ENCODE measurements at places on chromosomes 7 and 10. TPM values are rescaled to one million over a fixed set of nuclear protein-coding genes. Genes with fewer than 3 reads are reported as not detected.

DNA sequence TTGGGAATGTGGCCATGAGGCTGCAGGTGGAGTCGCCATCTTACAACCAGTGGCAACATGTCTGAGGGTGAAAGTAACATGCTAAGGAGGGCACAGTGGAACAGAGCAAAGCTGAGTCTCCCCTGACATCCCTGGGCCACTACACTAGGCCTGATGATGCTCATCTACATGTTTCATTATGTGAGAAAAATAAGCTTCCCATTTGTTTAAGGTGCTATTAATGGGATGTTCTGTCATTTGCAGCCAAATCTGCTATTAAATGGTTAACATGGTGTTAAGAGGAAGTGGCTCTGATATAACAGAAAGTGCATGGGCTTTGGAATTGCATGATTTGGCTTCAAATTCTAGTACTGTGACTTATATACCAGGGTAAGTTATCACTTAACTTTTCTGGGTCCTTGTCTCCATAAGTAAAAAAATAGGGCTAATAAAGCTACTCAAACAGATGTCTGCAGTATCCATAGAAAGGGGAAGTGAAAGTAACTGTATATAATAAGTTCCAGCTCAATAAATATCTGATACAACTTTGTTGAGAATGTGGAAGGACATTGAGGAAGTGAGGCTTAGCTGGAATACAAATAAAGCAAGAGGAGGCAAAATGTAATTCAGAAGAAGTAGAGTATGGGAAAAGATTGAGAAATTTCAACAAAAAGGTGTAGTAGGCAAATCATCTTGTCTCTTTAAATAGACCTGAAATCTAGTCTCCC is 158.9 kb downstream of the RTKN2 start:
- H3K4me3 ChIP-seq, result peak overlapping the region; percentile 9
- peaks cover 7% of the 10 kb centered on the region for H3K4me1 ChIP-seq
- no peaks in the 10 kb centered on the region for H3K36me3 ChIP-seq
- no peak for DNase-seq
- no peak overlapping the region for H3K27ac ChIP-seq

- H3K4me1 ChIP-seq, result no peaks in the 10 kb centered on the region
- H3K27ac ChIP-seq, result no peak overlapping the region
- H3K4me3 ChIP-seq, result no peak overlapping the region
- H3K36me3 ChIP-seq, result no peaks in the 10 kb centered on the region
- DNase-seq, result no peak
These were observed 10.5 kb downstream of the ADRA2A start for GRCh38 chr10:111087331-111087756.

GRCh38 chr10:109106604-109107003 is 816.7 kb downstream of the XPNPEP1 start:
- no peak for DNase-seq
- H3K27me3 ChIP-seq, result no peaks in the 10 kb centered on the region
- no peak overlapping the region for H3K27ac ChIP-seq
- no peaks in the 10 kb centered on the region for H3K4me1 ChIP-seq

DNA sequence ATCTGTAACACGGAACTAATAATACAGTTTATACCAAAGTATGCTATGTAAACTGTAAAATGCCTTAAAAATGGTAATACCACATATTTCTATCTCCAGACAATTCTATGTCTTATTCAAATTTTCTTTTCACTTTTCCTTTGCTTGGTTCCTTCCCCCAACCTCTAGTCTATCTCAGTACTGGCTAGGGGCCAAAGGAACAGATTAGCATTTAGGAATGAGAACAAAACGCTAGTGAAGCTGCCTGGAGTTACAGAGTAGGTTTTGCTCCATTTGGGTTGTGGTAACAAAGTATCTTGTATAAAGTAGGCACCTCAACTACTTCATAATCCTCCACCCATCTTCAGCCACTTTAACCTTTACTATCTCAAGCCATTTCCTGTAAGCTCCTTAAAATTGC is 94.1 kb downstream of the HBP1 start:
- DNase-seq, result no peak
- H3K36me3 ChIP-seq, result no peaks in the 10 kb centered on the region
- no peaks in the 10 kb centered on the region for H3K27me3 ChIP-seq
- H3K4me3 ChIP-seq, result no peak overlapping the region

DNA sequence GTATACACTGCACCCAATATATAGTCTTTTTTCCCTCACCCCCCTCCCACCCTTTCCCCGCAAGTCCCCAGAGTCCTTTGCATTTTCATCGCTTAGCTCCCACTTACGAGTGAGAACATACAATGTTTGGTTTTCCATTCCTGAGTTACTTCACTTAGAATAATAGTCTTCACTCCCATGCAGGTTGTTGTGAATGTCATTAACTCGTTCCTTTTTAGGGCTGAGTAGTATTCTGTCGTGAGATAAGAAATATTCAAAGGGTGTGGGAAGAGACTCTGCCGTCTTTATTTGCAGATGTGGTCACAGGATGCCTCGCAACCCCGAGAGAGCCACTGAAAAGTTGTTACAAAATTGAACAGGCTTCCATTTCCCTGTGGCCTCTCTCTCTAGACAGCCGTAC is 137.9 kb upstream of the SH2B2 start:
- H3K4me1 ChIP-seq, result no peaks in the 10 kb centered on the region
- no peak overlapping the region for H3K27ac ChIP-seq
- H3K4me3 ChIP-seq, result no peak overlapping the region
- no peaks in the 10 kb centered on the region for H3K27me3 ChIP-seq
- H3K36me3 ChIP-seq, result no peaks in the 10 kb centered on the region

- H3K4me3 ChIP-seq, result no peak overlapping the region
- H3K36me3 ChIP-seq, result no peaks in the 10 kb centered on the region
- no peaks in the 10 kb centered on the region for H3K27me3 ChIP-seq
- H3K27ac ChIP-seq, result peak overlapping the region; percentile 66
- no peaks in the 10 kb centered on the region for H3K4me1 ChIP-seq
These were observed 547.8 kb upstream of the STEAP1 start for GRCh38 chr7:89606511-89606910.

DNA sequence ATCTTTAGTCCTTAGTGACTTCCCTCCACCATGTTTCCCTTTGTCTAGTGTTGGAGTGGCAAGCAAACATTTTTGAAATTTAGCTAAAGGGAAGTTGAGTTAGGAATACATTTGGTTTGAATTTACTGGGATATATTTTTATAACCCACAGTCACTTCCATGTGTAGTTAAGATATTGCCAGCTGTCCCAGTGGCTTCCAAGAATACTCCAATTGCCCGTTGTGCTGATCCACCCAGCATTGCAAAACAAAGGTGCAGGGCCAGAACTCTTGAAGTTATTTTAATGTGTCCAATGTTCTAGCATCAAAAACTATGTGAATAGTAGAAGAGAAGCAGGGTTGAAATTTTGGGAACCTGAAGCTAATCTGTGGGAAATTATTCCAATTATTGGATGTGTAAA is 2.5 kb upstream of the P4HA1 start:
- H3K27me3 ChIP-seq, result no peaks in the 10 kb centered on the region
- no peak for DNase-seq
- H3K36me3 ChIP-seq, result peaks cover 13% of the 10 kb centered on the region
- H3K4me3 ChIP-seq, result no peak overlapping the region
- H3K27ac ChIP-seq, result no peak overlapping the region

GRCh38 chr7:30466266-30466665 is 12.3 kb downstream of the NOD1 start:
- H3K4me3 ChIP-seq, result no peak overlapping the region
- no peaks in the 10 kb centered on the region for H3K27me3 ChIP-seq
- no peaks in the 10 kb centered on the region for H3K36me3 ChIP-seq
- no peak for DNase-seq

GRCh38 chr10:102598243-102598642 is 46.0 kb upstream of the TRIM8 start:
- H3K36me3 ChIP-seq, result no peaks in the 10 kb centered on the region
- no peak overlapping the region for H3K27ac ChIP-seq
- H3K4me3 ChIP-seq, result no peak overlapping the region
- no peaks in the 10 kb centered on the region for H3K27me3 ChIP-seq

DNA sequence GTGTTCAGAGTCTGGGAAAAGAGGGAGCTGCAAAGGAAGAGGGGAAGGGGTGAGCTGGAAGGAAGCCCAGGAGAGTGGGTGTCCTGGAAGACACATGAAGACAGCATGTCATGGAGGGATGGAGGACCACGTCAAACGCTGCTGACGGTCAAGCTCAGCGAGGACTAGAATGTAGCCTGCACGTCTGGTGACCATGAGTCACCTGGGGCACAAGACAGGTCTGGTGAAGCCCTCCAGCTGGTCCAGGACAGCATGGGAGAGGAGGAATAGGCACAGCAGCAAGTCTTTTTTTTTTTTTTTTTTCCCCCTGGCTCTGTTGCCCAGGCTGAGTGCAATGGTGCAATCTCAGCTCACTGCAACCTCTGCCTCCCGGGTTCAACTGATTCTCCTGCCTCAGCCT is 19.6 kb upstream of the AMZ1 start:
- H3K36me3 ChIP-seq, result no peaks in the 10 kb centered on the region
- H3K4me1 ChIP-seq, result peaks cover 6% of the 10 kb centered on the region
- no peak overlapping the region for H3K4me3 ChIP-seq
- no peak for DNase-seq
- H3K27me3 ChIP-seq, result no peaks in the 10 kb centered on the region

DNA sequence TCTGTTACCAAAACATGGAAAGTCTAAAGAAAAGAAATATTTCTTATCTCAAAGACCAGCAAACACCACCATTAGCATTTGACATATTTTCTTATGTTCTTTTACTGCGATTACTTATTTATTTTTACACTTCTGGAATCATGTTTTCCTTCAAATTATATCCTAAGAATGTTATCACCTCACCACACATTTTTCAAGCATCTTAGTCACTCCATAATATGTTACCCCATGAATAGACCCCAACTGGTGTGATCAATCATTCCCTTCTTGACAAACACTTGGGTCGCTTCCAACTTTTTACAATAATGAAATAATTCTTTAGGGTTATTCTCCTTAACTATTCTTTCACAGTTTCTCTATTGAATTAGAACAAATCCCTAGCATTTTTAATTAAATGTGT is 67.4 kb downstream of the AMPH start:
- H3K27ac ChIP-seq, result no peak overlapping the region
- H3K36me3 ChIP-seq, result no peaks in the 10 kb centered on the region
- no peaks in the 10 kb centered on the region for H3K27me3 ChIP-seq

- peak overlapping the region; percentile 42 for H3K27ac ChIP-seq
- H3K4me3 ChIP-seq, result no peak overlapping the region
- no peaks in the 10 kb centered on the region for H3K36me3 ChIP-seq
- H3K27me3 ChIP-seq, result no peaks in the 10 kb centered on the region
These were observed 128.0 kb downstream of the MAD1L1 start for GRCh38 chr7:2104716-2105115.

GRCh38 chr7:47952224-47952623 is 4.0 kb upstream of the PKD1L1 start:
- H3K4me3 ChIP-seq, result no peak overlapping the region
- no peak overlapping the region for H3K27ac ChIP-seq
- no peak for DNase-seq

GRCh38 chr10:49334964-49335363 is 36.0 kb downstream of the C10orf71 start:
- no peaks in the 10 kb centered on the region for H3K27me3 ChIP-seq
- no peaks in the 10 kb centered on the region for H3K4me1 ChIP-seq
- no peak for DNase-seq
- H3K36me3 ChIP-seq, result no peaks in the 10 kb centered on the region
- no peak overlapping the region for H3K27ac ChIP-seq

DNA sequence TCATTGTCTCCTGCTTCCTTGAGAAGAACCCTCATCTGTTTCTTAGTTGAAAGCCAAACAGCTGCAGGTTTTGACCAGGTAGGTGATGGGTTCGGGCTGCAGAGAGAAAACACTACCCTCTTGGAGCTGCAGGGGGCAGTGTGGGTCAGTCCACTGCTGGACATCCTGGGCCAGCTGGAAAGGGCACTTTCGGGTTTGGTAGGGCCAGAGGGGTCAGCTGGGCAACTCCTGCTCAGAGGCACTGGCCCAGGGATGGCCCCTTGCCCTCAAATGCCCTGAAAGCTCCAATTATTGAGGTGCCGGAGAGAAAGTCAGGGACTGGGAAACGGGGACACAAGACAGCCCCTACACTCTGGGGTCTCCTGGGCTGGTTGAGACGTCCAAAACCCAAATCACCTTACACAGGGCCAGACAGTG is 90.7 kb downstream of the MKI67 start:
- peak; percentile 69 for DNase-seq
- H3K4me3 ChIP-seq, result no peak overlapping the region
- no peaks in the 10 kb centered on the region for H3K4me1 ChIP-seq
- H3K27ac ChIP-seq, result no peak overlapping the region
- H3K27me3 ChIP-seq, result no peaks in the 10 kb centered on the region

DNA sequence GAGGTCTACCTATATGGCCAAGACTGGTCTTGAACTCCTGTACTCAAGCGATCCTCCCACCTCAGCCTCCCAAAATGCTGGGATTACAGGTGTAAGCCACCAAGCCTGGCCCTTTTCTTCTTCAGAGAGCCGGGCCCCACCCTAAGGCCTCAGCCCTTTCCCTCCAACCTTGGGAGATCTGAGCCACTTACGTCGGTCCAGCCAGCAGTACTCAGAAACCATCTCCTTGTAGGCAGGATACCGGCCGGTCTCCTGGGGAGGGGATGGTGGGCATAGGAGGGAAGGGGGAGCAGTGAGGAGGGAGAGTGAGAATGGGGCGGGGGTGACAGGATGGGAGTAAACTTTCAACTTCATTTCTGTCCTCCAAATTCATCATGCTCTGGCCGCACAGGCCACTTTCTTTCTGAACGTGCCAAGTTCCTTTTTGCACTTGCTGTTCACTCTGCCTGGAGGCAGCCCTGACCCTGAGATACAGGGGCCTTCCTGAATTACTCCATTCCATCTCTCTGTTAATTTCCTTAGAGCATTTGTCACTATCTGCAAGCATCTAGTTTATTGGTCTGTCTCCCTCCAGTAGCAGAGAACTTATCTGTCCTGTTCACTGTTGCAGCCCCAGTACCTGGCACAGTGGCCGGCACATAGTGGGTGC is 10.4 kb downstream of the PDZD7 start:
- H3K4me3 ChIP-seq, result no peak overlapping the region
- no peaks in the 10 kb centered on the region for H3K4me1 ChIP-seq
- DNase-seq, result no peak
- no peaks in the 10 kb centered on the region for H3K36me3 ChIP-seq

DNA sequence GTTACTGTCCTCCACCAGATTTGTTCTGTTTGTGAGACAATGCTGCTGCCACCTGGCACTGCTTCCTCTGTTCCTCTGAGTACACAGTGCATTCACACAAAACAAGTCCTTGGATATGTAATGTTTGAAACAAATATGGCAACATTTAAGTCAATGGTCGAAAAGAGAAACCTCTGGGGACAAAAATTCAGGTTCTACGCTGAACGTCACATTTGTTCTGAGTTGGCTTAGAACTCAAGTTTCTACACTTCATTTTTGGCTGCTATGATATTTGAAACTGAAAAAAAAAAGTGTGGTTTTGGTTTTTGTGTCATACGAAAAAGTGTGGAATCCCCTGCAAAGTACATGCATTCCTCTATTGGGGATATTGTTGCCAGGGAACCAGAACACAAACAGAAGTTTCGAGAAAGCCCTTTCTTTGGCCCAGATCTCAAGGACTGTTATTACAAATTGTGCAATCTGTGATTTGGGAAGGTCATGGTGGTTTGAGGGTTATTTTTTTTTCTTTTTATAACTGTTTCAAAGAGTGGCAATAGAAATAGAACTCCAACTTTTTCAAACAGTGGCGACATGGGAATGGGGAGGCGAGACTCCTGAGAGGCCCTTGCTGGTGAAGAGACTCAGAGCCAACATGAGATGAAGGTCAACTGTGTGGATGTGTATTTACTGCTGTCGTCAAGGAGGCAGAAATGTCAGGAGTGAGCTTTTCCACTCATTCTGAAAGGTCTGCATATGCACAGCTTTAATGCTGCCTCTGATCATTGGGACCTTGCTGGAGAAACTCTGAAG is 127.5 kb downstream of the CUBN start:
- no peaks in the 10 kb centered on the region for H3K27me3 ChIP-seq
- no peak overlapping the region for H3K4me3 ChIP-seq

Gene ABCB1
- total RNA-seq, result 2.4 TPM

Gene ATOH7
- total RNA-seq, result not detected

Gene TAS2R41
- total RNA-seq, result 1.9 TPM

Gene LEP
- total RNA-seq, result not detected

Gene PSMG3
- total RNA-seq, result 23.4 TPM

Gene LOXL4
- total RNA-seq, result not detected

All from naive thymus-derived CD4-positive, alpha-beta T cell (primary cell).